ENCODE measurements at places on chromosomes 6 and 20.

- DNase-seq = no peak
Observed at GRCh38 chr6:150271501-150272263, 97.1 kb upstream of the IYD start.

- no peak for DNase-seq
Observed at GRCh38 chr20:61429458-61430227, 177.6 kb downstream of the CDH4 start.

DNA sequence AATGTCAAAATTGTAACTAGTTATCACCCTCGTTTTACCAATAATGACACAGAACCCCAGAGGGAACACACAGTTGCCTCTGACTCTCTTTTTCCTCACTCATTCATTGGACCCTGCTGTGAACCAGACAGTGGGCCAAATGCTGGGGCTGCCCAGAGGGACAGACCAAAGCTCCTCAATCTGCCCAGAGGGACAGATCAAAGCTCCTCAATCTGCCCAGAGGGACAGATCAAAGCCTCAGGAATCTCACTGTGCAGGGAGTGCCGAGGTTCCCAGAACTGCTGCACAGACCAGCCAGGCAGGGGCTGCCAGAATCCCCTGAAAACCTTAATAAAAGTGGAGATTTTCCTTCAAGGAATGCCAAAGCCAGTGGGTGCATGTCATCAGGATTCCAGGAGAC is 179.1 kb downstream of the SOD2 start:
- DNase-seq = no peak

DNA sequence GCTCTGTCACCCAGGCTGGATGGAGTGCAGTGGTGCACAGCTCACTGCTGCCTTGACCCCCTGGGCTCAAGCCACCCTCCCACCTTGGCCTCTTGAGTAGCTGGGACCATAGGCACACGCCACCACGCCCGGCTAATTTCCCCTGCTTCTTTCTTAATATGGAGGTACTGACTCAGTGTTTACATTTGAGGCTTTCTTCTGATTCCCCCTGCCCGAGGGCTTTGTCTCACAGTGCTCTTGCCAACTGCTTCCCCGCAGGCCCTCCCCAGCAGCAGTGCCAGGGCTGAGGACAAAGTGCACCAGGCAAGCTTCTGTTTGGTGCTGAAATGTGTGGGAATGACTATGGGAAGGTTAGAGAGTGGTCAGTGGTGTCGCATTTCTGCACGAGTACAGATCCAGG is 34.8 kb downstream of the NR2E1 start:
- no peak for DNase-seq

GRCh38 chr20:23515250-23515939 is 24.5 kb downstream of the CST8 start:
- DNase-seq = no peak

GRCh38 chr20:10006447-10007090 is 28.2 kb upstream of the ANKEF1 start:
- no peak for DNase-seq

GRCh38 chr6:140401761-140402160 is 1027.3 kb upstream of the CITED2 start:
- DNase-seq = no peak

- DNase-seq = no peak
Observed at GRCh38 chr6:20978151-20978614, 443.9 kb downstream of the CDKAL1 start.

DNA sequence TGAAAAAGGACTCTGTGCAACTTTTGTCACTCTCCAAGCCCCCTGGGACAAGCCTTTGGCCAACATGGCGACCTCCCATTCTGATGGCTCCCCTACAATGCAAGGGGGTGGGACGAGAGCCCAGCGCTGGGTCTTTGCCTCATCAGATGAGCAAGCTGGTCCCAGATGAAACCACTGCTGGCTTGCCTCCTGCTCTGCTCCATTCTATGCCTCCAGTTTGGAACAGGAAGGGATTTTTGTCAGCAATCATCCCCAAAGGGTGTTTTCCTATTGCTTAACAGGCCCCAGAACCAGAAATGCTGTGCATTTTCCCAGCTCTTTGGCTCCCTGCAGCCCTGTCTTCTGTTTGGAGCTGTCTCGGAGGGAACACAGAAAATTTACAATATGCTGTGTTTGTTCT is 412.7 kb downstream of the MAFB start:
- DNase-seq = no peak

- DNase-seq = no peak
Observed at GRCh38 chr6:137973201-137973600, 106.1 kb downstream of the TNFAIP3 start.

DNA sequence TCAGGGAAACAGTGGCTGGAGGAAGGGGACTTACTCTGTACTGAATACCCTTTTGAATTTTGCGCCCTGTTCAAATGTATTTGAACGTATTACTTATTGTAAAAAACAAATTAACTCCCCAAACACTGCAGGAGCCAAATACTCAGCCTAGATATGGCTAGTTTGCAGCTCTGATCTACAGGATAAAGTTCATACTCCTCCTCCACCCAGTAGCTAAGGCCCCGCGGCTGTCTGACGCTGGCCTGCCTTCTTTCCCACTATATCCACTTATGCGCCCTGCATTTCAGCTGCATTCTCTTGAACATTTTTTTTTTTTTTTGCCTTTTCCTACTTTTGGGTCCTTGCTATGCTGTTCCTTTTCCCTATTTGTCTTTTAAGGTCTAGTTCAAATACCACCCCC is 6.5 kb downstream of the GSS start:
- no peak for DNase-seq

DNA sequence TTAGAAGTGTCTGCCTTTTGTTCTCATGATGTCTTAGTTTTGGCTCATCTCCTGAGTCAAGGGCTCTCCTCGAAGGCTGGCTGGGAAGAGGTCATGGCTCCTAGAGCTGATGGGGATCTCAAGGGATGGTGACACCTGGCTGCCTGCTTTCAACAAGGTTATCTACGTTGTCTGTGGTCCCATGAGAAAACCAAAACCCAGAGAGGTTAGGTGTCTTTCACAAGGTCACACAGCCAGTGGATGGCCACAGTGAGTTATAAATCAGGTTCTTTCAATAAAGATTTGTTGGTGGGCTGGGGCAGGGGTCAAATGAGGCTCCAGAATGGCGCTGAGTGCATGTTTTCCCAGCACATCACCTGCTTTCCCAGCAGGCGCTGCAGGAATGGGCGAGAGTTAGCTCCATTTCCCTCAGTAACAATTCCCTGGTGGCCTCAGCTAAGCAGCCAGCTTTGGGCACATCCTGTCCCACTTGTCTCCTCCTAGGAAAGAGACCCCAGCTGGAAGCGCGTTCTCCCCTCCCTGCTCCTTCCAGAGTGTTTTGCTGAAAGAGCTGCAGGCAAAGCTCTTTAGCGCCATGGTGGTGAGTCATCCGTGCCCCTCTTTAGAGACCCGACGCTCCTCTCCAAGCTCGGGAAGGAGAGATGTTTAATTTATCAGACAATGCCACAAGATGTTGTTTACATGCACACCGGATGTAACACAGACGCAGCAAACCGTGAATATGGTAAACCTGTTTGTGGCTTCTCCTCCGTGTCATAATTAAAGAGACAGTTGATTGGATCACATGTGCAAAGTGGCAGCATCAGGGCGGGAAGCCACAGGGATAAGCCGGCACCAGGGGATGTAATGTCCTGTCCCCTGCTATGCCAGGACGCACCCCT is 109.7 kb downstream of the LRFN2 start:
- DNase-seq = no peak

DNA sequence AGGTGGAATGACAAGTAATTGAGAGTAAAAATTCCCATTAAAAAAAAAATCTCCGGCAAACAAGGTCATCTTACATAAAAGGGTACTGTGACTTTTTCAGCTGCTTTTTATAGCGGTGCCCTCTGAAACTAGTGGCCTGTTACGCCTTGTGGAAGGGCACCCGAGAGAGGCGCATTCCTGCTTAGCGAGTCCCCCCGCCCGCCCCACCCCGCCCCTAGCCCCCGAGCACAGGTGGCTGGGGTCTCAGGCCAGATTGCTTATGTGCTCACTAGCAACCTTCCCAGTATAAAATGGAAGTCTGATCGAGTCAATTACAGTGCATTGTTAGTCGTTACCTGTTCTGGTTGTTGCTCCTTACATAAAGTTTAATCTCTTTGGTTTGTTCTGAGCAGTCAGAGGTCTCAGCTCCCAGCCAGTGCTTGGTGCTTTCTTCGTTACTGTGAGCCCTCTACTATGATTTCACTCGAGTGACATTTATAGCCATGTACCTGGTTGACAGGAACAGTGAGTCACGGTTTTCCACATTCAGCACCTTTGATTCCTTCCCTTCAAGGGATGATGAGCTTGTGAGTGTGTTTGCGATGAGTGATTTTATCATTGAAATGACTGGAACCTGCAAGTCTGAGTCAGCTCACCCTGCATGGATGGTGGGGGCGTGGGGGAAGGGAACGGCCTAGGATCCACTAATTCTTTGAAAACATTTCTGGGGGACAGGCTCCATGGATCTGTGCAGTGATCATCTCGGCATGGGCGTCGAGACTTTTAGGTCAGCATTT is 47.6 kb downstream of the ZDHHC14 start:
- DNase-seq = no peak
